ENCODE measurements at places on chromosomes 6 and 20.

- DNase-seq, result no peak
Observed at GRCh38 chr20:25467441-25467840, 60.0 kb downstream of the GINS1 start.

DNA sequence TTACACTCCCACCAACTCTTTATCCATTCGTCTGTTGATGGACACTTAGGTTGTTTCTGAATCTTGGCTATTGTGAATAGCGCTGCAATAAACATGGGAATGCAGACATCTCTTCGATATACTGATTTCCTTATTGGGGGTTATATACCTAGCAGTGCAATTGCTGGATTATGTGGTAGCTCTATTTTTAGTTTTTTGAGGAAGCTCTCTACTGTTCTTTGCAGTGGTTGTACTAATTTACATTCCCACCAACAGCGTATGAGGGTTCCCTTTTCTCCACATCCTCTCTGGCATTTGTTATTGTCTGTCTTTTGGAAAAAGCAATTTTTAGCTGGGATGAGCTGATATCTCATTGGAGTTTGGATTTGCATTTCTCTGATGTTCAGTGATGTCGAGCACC lies 4.6 kb upstream of the PFDN4 start:
- no peak for DNase-seq

- DNase-seq, result no peak
Observed at GRCh38 chr6:34240329-34241248, 3.9 kb downstream of the HMGA1 start.

- no peak for DNase-seq
Observed at GRCh38 chr20:2417213-2417541, 36.5 kb downstream of the TGM6 start.

DNA sequence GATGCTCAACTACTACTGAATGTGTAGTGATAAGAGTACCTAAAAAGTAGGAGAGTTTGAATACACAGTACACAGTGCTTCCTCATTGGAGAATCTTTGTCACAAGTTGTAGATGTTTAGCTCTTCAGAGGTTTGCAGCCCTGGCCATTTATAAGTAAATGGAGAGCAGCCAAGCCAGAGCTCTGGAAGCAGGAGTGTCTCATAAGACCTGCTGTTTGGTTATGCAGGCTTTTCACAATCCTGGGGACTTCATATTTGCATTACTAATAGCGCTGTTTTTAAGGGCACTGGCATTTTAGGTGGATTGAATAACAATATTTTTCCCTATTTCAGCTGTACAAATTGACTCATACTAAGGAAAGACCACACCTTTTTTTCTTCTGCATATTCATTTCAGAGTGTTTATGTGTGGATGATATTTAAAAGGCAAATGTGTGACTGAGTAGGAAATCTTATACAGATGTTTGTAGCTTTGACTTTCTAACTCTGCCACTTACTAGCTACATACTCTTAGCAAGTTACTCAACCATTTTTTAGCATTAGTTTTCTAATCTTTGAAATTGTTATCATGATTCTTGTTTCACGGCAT lies 730.5 kb upstream of the MAP3K7 start:
- DNase-seq, result no peak

DNA sequence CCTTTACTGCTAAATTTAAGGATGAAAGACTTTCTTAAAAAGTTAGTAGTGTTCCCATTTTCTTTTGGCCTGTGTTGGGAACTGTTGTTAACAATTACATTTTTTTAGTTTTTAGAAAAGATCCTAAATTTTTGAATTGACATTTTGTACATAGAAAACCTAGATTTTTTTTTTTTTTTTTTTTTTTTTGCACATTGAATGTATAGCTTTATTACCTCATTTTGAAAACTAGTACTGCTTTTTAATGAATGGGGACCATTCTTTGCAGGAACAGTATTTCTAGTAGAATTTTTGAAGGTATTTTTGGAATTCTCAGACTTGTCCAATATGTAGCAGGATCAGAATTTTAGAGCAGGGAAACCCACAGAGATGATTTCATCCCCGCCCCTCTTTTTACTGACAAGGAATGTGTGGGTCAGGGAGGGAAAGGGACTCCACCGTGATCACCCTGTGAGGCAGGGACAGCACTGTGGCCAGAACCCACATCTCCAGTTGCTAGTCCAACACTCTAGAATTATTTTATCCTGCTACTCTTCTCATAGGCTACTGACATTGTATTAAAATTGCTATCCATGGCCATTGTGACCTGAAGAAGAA lies 154.4 kb upstream of the SUPT3H start:
- DNase-seq, result no peak
